ENCODE measurements at places on chromosomes 2 and 18.

DNA sequence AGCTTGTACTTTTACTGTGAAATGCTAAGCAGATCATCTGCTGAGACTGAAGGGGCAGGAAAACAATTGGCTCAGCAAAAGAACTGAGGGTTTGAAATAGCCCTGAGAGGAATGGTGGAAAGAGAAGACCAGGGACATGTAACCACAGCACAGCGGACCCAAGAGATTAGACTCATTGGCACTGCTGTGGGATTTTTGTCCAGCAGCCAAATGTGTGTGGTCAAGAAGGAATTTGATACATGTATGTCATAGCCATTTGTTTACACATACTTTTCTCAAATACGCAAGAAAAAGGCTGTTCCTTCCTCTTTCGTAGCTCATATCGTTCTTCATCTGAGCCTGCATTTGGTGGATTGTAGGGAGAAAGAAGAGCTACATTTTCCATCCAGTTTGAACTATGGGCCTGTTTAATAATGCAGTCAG lies 73.8 kb downstream of the TRABD2A start:
- peak; percentile 100 for DNase-seq

DNA sequence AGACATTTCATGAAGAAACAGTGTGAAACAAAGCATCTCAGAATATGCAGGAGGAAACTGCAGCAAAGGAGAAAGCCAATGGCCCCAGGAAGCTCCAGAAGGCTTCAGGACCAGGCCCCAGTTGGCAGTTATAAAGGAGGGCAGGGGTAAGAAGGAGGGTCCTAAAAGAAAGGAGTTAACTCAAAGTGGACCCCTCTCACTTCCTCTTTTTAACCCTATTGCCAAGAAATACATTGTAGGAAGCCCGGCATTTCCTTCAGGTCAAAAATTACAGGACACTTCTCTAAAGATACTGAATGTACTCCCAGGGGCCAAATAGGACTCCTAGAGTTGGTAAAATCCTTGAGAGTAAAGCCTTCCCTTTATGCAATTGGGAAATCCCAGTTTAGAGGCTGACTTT lies 77.1 kb upstream of the TGFA start:
- DNase-seq: no peak

DNA sequence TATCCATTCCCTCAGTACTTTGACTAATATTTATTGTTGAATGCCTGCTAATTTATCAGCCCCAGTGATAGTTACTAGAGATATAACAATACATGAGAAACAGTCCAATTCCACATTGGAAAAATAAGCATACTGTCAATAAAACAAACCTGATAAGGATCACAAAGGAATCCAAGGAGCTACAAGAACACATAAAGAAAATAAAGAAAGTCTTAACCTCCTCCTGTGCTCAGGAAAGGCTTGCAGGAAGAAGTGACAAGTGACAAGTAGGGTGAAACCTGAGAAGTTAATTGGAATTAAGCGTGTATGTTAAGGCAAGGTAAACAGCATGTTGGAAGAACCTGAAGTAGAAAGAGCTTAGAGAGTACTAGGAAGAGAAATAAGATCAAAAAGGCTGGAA lies 20.3 kb upstream of the ASNSD1 start:
- no peak for DNase-seq

GRCh38 chr2:132670496-132671150 lies 618 bp upstream of the LYPD1 start:
- no peak for DNase-seq

- DNase-seq: peak; percentile 42
These were observed 251.5 kb upstream of the NXPH2 start for GRCh38 chr2:139031722-139032121.

DNA sequence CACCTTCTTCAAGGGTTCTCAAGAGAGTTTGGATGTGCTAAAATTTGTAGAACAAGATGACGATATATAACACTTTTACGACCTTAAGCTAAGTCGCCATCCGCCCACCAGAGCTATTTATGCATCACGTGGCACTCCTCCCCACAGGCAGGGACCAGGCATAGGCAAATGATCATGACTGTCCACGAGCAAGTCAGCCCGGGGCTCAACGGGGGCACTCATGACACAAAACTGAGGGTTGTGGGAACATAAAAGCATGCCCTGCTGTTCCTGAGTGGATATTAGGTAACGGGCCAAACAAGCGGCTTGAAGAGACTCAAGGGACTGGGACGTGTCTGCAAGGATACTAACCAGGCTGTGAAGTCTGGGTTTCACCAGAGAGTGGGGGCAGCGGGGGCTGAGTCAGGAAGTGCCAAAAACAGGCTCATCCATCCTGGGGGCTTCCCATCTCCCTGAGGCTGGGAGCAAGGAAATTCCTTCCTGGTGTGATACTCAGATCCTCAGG lies 58.1 kb downstream of the FAM178B start:
- DNase-seq: no peak

DNA sequence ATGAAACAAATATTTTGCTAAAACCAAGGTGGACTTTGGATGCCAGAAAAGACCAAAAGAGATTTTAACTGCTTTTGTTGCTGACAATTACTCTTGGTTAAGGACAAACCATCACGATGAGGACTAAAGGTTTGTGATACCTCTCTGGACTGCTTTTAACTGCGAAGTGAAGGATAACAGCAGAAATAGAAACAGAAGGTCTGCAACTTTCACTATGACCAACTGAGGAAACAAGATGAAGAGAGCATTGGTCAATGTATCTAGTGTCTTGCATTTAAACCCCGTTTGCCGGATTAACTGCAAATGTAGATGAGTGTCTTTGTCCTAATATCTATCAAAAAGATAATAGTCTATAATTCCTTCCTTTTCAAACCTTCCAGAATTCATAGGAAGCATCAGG lies 541.7 kb downstream of the ERBB4 start:
- DNase-seq: no peak

GRCh38 chr2:28465148-28465885 lies 30.5 kb upstream of the PLB1 start:
- DNase-seq: no peak

- no peak for DNase-seq
These were observed 8.1 kb downstream of the ACKR3 start for GRCh38 chr2:236577481-236578410.

GRCh38 chr2:175454953-175455389 lies 273.5 kb upstream of the ATP5MC3 start:
- no peak for DNase-seq

DNA sequence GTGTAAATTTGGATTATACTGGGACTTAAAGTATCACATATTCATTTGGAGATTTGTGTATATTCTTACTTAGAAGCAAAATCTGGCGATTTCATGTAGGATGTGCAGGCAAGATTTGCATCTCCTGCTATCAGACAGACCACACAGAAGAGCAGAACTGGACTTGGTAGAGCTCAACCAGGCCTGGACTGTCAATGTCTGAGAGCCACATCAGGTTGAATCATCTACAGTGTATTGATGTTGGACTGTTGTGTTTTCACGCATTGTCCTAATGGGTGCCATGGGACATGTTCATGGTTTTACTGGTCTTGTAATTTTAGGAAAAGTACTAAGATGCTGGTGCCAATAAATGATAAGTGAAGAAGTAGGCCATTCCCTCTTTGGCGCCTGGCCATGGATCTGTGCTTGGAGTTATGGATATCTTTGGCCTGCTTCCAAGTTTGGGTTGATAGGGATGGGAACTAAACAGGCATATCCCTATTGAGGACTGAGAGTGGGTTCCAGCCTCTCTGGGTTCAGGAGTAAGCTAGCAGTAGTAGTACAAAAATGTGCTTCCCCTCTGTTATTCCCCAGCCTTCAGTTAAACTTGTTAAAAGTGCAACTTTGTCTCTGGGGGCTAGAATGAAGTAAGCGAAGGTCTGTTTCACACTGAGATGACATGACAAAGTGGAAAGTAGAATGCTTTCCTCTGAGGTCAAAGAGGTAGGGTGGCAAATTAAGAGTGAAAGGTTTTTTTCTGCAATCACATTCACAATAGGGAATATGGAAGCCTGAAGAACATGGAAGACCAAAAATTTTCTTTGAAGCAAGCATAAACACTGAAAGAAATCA lies 49.2 kb upstream of the NEMP2 start:
- DNase-seq: no peak

DNA sequence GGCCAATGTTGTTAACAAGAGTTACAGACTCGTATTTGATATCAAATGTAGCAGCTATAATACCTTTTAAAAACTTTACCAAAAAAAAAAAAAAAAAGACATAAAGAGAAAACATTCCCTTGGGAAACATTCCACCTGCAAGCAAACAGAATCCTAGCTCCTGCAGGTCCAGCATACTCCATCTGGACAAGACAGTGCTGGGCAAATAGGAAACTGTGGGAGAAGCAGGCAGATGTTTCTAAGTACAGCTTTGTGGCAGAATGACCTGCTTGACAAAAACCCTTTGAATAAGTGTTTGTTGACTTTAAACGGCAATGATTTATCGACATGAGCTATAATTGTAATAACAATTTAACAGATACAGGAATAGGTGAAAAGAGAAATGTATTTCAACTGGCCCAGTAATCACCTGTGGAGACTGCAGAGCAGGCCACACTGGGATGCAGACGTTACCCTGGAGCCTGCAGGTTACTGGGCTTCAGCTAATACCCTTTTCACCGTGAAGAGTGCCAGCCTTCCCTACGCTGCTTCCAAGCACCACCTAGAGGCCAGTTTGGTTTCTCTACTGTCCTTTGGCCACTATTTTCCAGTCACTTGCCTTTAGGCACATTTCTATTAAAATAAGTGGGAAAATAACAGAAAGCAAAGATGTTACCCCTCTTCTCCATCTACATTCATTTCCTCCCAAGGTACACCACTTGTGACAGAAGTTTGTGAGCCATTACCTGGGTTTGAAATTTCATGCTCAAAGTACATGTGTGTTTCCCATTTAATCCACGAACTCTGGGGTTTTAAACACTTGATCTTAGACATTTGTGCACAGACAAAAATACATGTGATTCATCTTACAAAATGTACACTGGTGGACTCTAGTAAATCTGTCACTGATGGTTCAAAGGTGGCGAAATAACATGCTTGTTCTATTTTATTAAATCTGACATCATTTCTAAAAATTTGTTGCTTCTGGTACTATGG lies 96.9 kb upstream of the ZNF397 start:
- peak; percentile 8 for DNase-seq

GRCh38 chr2:67290451-67291290 lies 106.5 kb upstream of the ETAA1 start:
- peak; percentile 79 for DNase-seq

- peak; percentile 23 for DNase-seq
These were observed 15.6 kb upstream of the RIOK3 start for GRCh38 chr18:23437357-23438045.

DNA sequence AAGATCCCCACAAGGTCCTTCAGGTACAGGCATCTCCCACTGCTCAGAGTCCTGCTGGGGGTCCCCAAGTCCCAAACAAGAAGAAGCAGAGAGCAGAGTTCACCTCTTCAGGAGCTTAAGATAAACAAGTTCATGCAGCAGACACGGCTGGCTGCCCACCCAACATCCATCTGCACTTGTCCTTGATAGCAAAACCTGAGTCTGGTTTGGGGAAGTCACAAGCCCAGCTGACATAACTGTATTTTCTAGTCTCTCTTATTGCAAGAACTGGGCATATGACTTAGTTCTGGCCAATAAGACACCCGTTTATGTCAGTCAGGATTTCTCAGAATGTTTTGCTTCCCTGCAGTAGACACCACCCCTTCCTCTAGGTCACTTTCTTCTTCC lies 31.8 kb downstream of the AFF3 start:
- no peak for DNase-seq

DNA sequence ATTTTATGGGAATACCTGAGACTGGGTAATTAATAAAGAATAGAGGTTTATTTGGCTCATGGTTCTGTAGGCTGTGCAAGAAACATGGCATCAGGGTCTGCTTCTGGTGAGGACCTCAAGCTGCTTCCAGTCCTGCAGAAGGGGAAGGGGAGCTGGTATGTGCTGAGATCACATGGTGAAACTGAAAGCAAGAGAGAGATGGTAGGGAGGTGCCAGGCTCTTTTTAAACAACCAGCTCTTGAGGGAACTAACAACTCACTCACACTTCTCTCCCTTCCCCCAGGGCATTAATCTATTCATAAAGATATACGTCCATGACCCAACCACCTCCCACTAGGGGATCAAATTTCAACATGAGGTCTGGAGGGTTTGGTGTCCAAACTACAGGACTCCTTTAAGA lies 40.1 kb downstream of the AGPS start:
- no peak for DNase-seq

- no peak for DNase-seq
These were observed 369 bp downstream of the CDK5R2 start for GRCh38 chr2:218959761-218960308.

DNA sequence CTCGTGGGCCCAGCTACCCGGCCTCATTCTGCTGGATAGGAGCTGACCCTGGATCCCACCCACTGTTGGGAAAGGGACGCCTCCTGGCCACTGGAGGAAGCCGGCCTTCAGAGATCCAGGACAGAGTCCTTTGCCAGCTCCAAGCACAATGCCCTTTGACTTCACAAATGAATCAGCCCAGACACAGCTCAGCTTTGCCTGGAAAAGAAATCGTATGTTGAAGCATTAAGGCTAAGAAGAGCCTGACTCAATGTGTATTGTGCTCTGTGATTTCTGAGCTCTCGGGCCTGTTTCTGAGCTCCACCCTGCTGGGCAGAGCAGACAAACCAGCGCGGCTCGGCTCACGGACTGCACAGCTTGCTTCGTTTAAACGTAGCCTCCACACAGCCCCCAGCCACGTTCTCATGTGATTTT lies 162.9 kb upstream of the APCDD1 start:
- no peak for DNase-seq

GRCh38 chr2:219175928-219176817 lies 552 bp downstream of the CNPPD1 start:
- DNase-seq: no peak

- no peak for DNase-seq
These were observed 436.2 kb upstream of the SMIM21 start for GRCh38 chr18:75863696-75864095.

GRCh38 chr2:163990541-163990940 lies 254.7 kb upstream of the FIGN start:
- DNase-seq: no peak

- DNase-seq: no peak
These were observed 177.7 kb downstream of the INSIG2 start for GRCh38 chr2:118265873-118266455.

- no peak for DNase-seq
These were observed 335.1 kb downstream of the SETBP1 start for GRCh38 chr18:45015788-45016128.

DNA sequence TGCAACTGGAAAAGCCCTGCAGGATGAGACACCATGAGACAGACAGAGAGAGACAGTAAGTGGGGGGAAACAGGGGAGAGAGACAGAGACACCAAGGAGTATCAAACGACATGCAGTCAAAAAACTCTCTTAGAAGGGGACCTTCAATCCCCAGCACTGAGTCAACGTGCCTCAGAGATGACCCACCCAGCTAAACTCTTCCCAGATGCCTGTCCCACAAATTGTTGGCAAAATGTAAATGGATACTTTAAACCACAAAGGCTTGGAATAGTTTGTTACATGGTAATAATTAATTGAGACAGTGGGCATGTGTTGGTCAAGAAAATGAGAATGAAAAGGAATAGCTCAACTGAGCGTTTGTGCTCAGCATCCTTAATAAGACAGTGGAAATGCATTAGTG lies 98.3 kb downstream of the GRB14 start:
- DNase-seq: peak; percentile 27

DNA sequence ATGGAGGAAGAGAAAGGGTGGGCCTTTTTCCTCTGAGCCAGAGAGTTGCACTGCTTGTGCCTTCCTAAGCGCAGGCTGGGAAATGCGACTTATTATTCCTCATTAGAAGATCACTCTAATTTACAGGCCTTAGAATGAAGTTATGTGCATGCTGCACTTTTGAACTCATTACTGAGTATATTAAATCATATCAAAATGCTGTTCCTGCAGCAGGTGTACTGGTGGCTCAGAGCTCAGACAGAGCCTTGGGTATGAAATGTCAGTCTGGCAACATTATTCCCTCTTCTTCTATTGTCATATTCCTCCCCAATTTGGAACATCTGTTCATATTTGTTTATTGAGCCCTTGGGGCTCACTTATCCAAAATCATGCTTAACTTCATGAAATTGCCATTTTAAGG lies 85.5 kb downstream of the ADCYAP1 start:
- no peak for DNase-seq
